ELR (cell line): ENCODE measurements at places on chromosomes 16 and 17.

DNA sequence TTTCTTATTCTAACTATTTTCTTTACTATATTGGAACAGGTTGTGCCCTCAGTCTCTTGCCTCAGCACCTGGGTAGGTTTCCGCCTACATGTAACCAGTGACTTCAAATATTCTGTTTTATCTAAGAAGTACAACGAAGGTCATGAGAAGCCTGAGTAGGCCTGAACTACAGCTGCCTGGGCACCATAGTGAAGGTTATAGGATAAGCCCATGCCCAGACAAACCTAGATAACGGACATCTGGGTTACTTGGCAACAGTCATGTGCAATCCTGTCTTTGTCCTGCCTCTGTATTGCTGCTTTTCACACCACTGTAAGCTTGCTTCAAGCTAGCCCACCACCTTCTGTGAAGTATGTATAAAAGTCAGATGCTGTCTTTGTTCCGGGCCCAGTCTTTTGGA lies 25.4 kb upstream of the ARL4D start:
- DNase-seq: no peak

DNA sequence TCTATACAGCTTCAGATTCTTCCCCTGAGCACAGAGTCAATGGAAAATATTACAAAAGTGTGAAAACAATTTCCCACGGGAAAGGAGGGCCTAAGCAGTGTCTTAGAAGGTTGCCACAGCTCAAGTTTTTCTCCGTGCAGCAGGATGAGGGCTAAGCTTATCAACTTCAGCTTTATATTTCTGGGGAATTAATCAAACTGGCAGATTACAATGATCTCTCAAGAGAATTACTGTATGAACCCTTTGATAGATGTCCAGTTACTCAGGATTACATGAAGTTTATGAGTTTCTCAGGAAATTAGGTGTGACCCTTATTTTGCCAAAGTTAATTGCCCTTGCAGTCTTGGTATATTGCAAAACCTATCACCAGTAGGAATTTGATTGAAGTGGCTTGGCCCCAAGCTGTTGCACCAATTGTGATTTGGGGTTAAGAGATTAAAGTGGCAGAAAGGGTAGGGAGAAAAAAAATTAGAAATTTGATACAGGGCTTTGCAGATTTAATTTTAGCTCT lies 298.4 kb downstream of the MAP2K6 start:
- DNase-seq: no peak

DNA sequence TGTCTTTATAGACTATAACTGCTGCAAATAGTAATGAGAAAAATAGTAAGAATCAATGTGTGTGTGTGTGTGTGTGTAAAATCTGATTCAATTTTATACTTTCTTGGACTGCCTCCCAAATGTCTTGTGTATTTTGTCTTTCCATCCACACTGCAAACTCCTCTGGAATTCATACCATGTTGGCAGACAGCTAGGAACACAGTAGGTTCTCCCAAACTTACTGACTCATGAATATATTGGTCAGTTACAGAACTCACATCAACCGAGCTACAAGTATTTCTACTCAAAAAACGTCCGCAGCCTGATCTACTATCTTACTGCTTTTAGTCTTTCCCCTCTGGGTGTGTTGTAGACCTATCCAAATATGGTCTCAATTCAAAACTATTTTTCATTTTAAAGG lies 542.7 kb upstream of the PSMD7 start:
- DNase-seq: no peak

DNA sequence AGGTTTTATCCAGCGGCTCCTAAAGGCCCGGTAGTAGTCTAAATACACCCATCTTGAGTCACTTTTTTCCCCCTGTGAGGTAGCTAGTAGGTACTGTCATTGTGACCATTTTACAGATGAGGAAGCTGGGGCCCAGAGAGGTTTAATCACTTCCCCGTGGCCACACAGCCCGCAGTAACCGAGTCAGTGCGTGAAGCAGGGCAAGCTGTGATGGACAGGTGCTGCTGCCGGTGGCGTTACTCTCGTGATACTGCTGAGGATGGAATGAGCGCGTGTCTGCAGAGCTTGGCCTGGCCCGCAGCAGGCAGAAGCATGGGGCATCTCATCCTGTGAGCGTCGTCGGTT lies 226.3 kb upstream of the CIBAR2 start:
- DNase-seq: no peak

DNA sequence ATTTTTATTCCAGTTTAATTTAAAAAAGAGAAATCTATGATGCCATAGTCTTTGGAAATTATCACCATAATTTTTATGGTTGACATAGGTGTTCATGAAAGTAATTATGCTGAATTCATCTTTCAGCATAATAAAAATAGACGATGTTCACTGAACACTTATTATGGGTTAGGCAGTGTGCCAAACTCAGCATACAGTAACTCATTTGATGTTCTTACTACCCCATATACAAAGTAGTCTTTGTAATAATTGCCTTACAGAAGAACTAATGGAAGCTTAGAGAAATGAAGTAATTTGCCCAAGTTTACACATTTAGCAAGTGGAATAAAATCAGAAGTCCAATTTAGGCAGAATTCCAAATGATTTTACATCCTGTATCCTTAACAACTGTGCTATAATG lies 852.2 kb upstream of the GOT2 start:
- no peak for DNase-seq

GRCh38 chr17:76532072-76532651 lies 5.3 kb downstream of the CYGB start:
- DNase-seq: peak; percentile 42

DNA sequence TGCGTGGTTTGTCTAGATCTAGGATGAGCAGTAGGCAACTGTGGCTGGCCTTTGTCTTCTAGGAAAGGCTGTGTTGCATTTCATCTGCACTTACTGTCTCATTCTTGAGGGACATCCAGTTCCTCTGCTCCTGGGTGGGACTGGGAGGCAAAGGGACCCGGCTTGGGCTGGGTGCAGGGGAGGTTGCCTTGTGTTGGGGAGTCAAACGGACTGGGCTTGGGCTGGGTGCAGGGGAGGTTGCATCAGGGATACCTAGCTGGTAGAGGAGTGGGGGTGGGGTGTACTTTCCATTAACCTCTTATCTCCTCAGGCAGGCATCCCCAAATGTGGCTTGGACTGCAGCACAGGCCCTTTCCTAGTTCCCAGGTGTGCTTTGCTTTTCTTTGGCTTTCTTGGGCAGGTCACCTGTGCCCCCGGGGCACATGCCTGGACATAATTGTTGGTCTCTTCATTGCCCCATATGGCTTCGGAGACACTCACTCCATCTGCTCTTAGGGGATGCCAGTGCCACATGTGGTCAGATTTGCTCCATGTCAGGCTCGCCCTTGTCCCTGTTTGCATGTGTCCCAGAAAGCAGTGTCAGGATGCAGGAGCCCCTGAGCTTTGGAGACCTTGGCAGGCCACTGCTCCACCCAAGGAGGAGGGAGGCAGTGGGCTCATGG lies 1682.9 kb downstream of the TP53TG3F start:
- DNase-seq: no peak

GRCh38 chr17:70120425-70120824 lies 45.4 kb downstream of the KCNJ16 start:
- DNase-seq: no peak

DNA sequence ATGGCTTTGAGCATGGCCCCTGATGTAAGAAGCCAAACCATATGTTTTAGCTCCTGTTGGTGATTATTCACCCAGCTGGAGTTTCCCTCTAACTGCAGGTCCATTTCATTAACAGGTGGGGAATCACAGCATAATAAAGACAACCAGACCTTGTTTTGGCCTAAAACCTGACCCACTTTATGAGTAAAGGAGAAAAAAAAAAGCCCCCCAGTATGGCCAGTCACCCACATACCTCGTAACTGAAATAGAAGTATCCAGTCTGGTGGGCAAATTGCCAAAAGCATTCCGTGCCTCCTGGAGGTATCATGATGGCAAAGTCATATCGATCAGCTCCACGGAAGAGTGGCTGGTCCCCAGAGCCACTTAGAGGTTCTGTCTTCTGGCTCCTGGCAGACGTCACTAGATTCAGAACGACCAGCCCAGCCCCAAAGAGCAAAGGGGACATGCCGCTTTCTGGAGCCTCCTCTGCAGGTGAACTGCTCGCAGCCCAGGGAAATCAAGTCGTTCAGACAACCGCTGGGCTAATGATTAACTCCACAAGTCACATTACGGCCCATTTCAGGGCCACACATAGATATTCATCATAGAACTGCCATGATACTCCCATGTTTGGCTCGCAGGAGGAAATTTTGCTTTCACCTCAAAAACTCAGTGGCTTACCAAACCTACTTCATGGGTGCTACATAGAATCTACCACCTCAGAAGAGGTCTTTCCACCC lies at the start of gene TMED6:
TSS of gene TMED6 (minus strand) at position 478 of the 719 bp plus-strand sequence. CDS start at position 445, 33 bp downstream.
- DNase-seq: no peak

DNA sequence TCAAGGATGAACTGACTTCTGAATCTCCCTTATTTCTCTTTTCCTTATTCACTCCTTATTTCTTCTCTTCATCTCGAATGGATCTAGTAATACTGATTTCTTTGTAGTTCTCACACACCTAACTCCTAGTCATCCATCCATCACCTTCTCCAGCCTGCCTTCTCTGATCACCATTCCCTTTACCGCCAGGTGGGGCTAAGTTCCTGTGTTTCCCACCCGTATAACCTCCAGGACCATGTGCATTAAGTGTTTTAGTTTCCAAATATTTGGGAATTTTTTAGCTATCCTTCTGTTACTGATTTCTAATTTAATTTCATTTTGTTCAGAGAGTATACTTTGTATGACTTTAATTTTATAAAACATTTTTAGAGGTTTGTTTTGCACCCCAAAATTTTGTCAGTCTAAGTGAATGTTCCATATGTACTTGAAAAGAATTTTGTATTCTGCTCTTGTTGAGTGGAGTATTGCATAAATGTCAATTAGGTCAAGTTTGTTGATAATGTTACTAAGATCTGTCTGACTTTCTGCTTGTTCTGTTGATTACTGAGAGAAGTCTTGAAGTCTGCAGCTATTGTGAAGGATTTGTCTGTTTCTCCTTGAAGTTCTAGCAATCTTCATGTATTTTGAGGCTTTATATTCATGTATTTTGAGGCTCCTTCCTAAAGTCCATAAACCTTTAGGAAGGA lies 8.8 kb downstream of the BPTF start:
- DNase-seq: no peak
